ENCODE measurements at places on chromosomes 4 and X.

- no peak for DNase-seq
Observed at GRCh38 chr4:1766106-1767060, 26.7 kb upstream of the FGFR3 start.

- DNase-seq: no peak
Observed at GRCh38 chr4:87565746-87566145, 36.6 kb upstream of the SPARCL1 start.

- no peak for DNase-seq
Observed at GRCh38 chr4:146371812-146372211, 149.9 kb downstream of the SLC10A7 start.

- no peak for DNase-seq
Observed at GRCh38 chrX:134459683-134460004, 321 bp upstream of the HPRT1 start.

DNA sequence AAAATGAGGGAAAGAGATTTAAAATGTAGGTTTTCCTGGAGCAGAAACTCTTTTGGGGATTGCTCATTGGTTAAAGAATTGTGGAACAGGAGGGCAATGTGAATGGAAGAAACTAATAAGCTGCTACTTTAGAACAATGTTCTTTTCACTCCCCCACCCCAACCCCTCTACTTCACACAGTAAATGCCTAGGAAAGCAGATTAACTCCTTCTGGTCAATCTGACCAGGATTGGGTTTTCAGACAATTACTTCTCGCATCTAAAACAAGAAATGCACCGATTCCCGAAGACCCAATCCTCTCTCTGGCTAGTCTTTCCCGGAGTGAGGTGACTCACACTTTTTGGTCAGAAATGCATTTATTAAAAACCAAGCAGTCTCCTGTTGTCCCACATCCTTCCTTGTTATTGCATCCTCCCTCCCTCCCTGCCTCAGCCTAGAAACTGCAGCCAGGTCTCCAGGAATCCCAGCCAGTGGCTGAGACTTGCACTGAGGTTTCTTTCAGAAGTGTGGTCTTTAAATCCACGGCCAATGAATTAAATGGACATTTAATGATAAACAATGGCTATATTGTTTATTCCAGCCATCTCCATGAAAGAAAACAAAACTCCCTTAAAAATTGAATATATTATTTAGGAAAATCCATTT, 21.4 kb downstream of the MFAP3L start:
- no peak for DNase-seq

DNA sequence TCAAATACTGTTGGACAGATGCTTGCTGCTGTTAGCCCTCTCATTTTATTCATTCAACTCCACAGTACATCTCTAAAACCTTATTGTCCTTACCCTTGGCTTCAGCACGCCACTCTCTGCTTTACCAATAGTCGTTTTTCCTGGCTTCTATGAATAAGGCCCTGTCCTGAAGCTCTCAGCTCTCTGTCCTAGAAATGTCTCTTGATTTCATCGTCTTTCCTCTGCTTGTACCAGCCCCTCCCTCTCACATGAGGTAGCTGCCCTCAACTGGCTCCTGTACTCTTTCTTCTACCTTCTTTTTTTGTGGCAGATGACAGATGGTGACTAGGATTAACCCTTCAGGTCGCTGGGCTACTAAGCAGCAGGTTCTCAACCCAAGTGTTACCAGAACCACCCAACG, 11.4 kb downstream of the ADGRA3 start:
- DNase-seq: no peak

- DNase-seq: no peak
Observed at GRCh38 chrX:21996872-21997455, 35.2 kb upstream of the PHEX start.

DNA sequence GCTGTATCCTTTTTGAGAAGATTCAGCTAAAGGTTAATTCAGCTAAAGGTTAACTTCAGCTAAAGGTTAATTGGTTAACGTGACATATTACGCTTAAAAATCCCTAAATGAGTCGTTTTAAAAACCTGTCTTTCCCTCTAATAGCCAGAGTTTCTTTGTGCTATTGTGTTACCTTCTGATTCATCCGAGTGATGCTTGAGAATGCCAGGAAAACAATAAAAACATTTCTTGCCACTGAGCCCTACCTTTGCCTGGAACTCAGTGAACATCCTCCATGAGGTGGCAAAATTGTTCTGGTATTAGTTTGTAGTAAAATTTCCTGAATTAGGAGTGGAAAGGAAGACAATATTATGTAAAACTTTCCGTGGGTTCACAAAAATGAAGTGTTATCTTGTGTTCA, 13.7 kb upstream of the TMPRSS11E start:
- no peak for DNase-seq

DNA sequence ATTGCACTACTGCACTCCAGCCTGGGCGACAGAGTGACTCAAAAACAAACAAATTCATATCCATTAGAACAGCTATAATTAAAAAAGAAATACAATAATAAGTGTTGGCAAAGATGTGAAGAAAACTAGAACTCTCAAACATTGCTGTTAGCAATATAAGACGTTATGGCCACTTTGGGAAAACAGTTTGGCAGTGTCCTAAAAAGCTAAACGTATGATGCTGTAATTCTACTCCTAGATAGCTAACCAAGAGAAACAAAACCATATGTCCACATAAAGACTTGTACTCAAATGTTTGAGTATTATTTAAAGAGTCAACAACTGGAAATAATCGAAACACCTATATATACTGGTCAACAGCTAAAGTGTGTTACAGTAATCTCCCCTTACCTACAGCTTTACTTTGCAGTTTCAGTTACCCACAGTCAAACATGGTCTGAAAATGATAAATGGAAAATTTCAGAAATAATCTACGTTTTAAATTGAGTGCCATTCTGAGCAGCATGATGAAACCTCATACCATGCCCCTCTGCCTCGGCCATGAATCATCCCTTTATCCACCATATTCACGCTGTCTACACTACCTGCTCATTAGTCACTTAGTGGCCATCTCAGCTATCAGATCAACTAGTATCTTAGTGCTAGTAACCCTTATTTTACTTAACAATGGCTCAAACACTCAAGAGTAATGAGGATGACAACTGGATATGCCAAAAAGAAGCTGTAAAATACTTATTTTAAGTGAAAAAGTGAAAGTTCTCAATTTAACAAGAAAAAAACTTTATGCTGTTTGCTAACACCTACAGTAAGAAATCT, 4.9 kb downstream of the ELF2 start:
- no peak for DNase-seq

- DNase-seq: no peak
Observed at GRCh38 chrX:55039471-55039870, 8.7 kb upstream of the ALAS2 start.

DNA sequence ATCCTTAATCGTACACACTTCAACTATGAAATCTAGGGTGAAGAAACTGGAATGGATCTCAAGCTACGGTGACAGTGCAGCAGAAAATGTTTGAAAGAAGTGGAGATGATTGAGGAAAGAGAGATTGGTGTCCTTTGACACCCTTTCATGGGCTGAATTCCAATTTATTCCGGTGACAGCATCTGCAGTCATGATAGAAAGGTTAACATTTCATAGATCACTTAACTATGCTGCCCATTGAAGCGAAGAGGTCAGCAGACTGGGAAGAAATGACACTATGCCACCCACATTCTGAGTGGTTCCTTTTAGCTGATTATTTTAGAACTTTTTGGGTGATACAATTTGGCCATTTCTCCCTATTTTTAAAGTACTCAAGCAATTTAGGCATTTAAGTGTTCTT, 82.3 kb downstream of the DNAAF6 start:
- DNase-seq: no peak

- no peak for DNase-seq
Observed at GRCh38 chr4:151766691-151767090, 5.9 kb upstream of the GATB start.

GRCh38 chrX:12245650-12246645, 107.7 kb downstream of the FRMPD4 start:
- no peak for DNase-seq

GRCh38 chrX:23435575-23435974, 100.9 kb downstream of the PTCHD1 start:
- DNase-seq: no peak

GRCh38 chr4:151460434-151460833, 51.5 kb downstream of the FHIP1A start:
- no peak for DNase-seq

DNA sequence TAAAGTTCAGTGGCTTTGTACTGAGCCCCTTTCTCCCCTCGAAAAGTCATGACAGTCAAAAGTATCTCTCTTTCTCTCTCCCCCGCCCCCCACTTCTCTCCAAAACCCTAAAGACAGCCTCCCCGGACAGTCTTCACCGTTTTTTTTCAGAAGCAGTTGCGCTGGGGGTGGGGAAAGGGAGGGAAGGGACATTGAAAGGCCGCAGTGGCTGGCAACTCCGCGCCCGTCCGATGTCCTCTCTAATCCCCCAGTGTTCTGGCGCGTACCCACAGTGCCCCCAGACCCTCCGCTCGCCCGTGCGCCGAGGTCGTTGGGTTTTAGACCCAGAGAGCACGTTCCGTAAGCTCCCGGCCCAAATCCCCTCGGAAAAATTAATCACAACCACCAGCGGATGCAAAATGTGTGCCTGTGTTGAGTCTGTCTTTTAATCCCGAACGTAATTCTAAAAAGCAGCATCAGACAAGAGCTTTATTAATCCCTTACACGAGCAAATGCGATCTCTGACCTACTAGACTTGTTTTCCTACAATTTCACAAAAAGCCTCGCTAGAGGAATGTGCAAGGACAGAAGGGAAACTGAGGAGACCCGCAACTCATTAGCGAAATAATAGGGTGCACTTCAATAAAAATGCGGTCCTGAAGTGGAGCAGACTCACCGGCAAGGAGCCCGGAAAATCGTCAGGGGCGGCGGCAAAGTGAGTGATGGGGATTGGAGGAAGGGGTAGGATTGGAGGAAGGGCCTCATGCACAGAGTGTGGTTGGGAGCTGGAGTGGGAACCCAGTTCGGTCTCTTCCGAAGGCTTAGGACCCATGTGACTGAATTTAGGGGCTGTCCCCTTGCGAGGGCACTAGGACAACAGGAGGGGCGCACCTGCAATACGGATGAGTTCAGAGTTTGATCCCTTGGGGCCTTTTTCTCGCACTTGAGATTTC, 12.2 kb upstream of the PRDM8 start:
- DNase-seq: no peak

GRCh38 chr4:26909369-26909768, 48.7 kb downstream of the STIM2 start:
- DNase-seq: no peak

DNA sequence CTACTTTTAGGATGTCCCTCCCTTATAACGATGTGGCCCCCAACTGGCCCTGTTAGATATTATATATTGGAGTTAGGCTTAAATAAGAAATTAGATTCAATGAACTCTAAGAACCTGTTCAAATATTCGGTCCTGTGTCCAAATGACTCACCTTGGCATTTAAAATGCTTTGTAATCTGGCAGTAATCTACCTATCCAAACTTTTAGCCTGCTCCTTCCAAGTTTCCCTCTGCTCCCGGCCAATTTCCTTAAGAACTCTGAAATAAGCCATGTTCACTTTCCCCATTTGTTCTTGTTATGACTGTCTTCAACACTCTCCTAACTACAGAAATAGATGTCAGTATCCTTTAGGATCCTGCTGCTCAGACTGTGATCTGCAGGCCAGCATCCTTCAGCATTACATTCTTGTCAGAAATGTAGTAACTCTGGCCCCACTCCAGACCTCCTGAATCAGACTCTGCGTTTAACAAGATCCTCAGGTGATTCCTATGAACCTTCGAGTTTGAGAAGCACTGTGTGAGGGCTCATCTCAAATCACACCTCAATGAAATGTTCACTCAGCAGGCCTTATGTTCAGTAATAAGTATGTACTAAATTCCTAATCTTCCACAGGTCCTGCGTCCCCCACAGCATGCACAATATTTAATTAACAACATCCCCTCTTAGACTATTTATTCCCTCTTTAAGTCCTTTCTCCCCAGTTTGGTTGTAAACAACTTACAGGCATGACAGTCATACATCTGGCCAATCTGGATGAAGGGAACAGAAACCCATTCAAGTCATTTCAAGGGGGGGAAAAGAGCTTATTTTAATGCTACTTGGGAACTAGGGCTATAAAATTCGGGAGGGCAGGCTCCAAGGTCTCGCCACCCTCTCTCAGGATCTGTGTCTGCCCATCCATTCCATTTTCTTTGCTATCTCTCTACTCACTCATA, 3.0 kb downstream of the ATP8A1 start:
- no peak for DNase-seq

DNA sequence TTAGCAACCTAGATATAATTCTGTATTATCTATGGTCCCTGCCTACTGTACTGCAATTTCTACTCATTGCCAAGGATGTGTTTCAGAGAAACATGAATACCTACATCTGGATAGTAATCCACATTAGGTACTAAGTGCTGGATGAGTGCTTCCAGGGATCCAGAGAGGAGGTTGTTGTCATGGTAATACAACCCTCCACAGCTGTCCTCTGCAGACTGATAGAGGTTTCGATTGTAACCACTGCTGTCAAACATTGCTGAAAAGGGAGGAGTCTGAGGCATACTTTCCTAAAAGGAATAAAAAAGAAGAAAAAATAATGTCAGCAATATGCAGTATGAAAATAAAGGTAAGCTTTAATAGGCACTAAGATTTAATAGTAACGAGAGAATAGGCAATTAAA, 12.5 kb downstream of the RASGEF1B start:
- no peak for DNase-seq

DNA sequence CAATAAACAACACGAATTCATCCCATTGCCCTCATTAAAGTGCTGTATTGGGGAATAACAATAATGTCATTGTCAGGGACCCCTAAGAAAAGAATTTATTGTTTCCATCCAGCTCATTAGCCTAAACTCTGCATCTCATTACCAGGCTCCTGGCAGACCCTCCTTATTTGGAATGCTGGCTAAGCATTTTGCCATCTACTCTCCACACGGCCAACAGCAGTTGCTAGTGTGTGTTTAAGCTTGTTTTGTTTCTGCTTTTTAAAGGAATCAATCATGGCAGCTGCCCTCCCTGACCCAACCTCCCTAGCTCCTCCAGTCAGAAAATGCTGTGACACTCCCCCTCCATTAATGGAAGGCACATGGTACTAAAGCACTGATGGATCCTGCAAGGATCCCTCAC, 43.5 kb downstream of the GATB start:
- DNase-seq: no peak

- DNase-seq: no peak
Observed at GRCh38 chrX:135509885-135510284, 10.6 kb upstream of the INTS6L start.

DNA sequence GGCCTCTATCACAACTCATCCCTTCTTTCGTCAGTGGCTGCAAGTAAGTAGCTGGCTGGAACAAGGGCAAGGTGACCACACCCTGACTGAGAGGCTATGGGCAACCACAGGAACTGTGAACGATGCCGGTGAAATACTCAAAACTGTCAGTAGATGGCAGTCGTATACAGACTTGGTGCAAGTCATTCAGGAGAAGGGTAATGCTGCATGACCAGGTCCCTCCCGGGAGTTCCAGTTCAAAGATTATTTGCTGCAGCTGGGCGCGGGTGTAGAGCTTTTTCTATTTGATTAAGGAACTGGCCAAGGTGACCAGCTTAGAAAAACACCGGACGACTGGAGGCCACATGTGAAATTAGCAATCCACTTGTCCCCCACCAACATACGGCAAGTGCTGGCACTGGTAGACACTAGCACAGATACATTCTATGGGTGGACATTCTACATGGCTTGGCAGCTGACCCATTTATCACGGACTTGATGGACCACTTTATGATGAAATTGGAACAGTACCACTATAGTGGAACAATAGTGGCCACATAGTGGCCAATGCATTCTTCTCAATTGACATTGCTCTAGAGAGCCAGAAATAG, 726.6 kb downstream of the TRAM1L1 start:
- DNase-seq: no peak

Measured in stimulated activated CD4-positive, alpha-beta T cell treated with anti-CD3 and anti-CD28 coated beads, Interleukin-15, amount 100 ng/mL, for 1 hour (primary cell).